Activated naive CD4-positive, alpha-beta T cell treated with anti-CD3 and anti-CD28 coated beads for 36 hours (primary cell): ENCODE measurements at places on chromosomes 1 and 21. TPM values are rescaled to one million over a fixed set of nuclear protein-coding genes. Genes with fewer than 3 reads are reported as not detected.

- DNase-seq = no peak
Measured at GRCh38 chr1:218305472-218306064, 20.5 kb downstream of the RRP15 start.

DNA sequence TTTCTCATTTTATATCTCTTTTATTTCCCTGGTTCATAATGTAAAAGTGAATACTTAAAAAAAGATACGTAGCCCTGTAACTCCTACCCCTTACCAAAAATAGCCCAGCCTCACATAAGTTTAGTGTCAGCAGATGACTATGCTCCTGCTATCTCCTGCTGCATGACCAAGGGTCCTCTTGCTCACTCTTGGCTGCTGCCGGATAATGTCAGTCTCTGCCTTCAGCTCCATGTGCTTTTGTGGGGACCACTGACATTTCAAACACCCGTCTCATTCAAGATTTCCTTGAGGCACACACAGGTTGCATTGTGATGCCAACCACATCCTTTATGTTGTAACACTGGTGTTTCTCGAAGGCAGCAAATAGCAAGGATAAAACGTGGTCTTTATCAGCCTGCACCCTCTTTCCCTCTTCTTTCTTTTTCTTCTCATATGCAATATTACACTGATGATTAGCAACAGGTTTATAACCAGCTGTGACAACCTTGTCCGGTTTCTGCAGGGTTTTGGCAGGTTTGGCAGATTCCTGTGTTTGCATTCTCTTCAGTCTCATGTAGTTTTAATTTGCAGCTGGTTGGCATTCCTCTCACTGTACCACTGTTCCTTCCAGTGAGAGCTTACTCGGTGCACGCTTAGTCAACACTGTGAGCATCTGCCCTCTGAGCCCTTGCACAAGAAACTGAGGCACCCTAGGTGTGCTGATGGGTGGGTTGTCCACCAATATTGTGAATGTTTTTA lies 62.2 kb downstream of the ZNF684 start:
- no peak for DNase-seq

DNA sequence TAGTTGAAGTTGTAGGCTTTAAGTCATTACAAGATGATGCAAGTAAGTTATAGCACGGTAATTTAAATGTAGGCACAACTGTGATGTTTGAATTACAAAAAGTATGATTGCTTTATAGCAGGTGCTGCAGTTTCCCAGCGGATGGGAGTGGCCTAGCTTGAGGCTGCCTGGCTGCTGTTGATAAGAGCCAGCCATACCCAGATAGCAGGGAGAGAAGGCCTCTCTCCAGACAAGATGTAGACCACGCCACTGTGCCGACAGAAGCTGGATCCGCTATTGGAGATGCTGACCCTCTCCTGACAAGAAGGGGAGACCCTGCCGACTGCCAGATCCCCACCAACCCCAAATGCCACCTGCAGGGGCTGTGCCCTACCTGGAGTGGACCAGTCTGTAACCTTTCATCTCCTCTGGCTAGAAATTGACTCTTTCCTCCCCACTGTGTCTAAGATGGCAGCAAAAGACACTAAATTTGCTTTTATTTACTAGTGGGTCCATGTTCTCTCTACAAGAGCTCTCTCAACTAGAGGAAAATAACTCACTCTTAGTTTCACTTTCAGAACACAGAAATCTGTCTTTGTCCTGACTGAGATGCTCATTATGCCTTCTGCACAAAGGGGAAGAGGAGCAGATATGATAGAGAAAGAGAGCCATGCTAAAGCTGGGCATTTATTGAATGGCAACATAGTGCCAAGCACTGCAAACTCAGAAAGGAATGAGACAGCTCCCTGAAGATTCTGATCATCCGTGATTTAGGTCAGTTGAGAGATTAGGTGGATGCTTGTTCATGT lies 127.9 kb downstream of the URB2 start:
- DNase-seq = peak; percentile 9

DNA sequence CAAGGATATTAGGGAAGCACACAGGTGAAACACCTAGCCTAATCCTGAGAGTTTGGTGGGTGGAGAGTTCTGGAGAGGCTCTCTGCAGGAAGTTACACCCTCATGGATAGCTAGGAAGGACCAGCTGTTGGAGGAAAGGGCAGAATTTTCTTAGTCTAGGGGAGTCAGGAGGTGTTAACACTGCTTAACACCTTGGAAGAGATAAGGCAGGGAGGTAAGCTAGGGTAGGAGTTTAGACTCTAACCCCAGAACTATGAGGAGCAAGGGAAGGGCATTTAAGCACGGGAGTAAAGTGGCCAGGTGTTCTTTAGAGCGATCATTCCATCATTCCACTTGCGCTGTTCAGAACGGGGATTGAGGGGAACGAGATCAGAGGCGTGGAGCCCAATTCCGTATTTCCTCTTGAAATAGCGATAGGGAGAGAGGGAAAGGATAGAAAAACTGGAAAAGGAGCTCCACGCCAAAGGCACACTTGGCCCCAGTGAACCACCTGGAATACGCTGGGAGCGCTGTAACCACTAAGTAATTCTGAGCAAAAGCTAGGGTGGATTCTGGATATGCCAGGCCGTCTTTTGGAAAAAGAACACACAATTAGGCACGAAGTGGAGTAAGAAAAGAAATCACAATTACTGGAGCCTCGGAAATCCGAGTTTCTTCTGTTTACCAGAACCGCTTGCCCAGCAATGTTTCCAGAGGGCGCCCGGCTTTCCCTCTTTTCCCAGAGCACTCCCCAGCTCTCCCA lies 1.5 kb upstream of the GPR137B start:
- DNase-seq = no peak

Gene FMOD
- 5.3 TPM for total RNA-seq

Gene KRTAP13-4
- not detected for total RNA-seq

GRCh38 chr1:237672748-237673147 lies 218.0 kb downstream of the ZP4 start:
- no peak for DNase-seq

Gene PMVK
- total RNA-seq = 30.5 TPM

- no peak for DNase-seq
Measured at GRCh38 chr1:4265836-4266235, 365.8 kb upstream of the C1orf174 start.

Gene NBPF4
- not detected for total RNA-seq

Gene MROH7
- total RNA-seq = 0.07 TPM

Gene CLDN14
- total RNA-seq = not detected

Gene CCDC30
- total RNA-seq = 2.1 TPM

DNA sequence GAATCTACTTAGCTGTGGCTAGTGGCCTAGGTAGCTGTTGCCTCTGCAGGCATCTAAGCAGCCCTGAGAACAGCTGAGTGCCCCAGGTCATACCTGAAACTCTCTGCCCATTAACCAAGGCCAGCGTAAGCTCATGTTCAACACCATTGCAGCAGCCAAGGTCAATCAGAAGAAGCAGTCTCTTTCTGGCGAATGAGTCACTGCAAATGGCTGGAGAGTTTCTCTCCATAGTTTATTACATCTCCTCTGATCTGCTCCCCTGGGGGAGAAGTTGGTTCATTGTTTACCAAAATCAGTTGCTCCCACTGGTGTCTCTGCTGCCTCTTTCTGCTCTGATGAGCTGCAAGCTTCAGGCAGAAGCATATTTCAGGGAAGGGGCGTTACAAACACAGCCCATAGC lies 6.9 kb upstream of the BCL9 start:
- no peak for DNase-seq

DNA sequence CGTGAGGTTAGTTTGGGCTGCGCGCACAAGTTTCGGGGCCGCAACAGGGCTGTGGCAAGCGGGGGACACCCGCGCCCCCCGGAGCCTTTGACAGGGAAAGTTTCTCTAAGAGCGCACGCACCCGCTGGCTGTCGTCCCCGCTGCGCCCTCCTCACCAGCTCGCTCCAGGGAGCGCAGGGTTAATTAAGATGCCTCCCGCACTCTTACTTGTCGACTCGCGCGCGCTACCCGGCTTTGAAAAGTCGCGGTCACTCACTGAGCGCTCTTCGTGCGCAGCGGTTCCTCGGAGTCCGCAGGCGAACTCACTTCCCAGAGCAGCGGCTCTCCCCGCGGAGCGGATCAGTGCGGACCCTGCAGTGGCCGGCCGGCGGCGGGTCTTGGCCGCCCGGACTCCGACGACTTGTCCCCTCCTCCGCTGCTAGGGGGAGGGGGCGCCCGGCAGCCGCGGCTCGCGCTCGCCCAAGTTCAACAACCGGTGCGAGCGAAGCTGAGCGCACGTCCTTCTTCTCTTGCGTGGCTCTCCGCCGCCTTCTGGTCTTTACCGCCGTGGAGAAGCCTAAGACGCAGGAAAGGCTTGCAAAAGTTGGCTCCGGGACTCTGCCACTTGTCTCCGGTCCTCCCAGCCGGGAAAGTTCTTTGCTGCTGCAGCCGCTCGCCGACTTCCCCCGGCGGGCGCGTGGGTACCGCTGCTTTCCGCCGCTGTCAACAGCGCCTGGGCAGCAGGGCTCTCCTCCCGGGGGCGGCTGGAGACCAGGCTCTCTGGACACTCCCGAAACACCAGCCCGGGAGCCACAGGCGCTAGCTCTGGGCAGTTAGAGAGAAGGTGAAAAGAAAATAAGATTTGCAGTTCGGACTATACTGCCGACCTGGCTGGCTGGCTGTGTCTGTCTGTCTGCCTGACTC lies 506 bp downstream of the JUN start:
- DNase-seq = peak; percentile 58

- no peak for DNase-seq
Measured at GRCh38 chr1:17711941-17712340, 43.2 kb upstream of the ACTL8 start.

Gene FBXO2
- 0.77 TPM for total RNA-seq

Gene ELF3
- total RNA-seq = 0.31 TPM

- no peak for DNase-seq
Measured at GRCh38 chr21:42781971-42782722, 97.2 kb downstream of the WDR4 start.

Gene RPE65
- not detected for total RNA-seq

- DNase-seq = no peak
Measured at GRCh38 chr1:196896355-196896754, 8.5 kb downstream of the CFHR4 start.

- DNase-seq = no peak
Measured at GRCh38 chr21:46221664-46222435, 6.7 kb downstream of the LSS start.

Gene EDN2
- not detected for total RNA-seq

Gene PLD5
- total RNA-seq = not detected

Gene CHI3L1
- total RNA-seq = 0.24 TPM

DNA sequence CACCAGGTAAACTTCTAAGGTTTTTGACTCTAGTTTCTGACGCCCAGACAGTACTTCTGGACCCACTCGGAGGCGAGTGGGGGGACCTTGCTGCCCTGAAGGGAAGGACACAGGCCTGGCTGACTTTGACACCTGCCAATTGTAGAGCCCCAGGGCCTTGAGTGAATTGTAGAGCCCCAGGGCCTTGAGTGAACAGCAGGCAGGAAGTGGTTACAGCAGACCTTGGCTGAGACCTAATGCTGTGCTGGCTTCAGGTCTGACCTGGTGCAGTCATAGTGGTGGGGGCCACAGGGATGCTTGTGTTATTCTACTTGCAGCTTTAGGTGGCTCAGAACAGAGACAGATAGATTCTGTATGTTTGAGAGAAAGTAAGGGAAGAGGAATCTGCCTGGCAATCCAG lies 344.3 kb downstream of the DUSP10 start:
- no peak for DNase-seq

Gene BCAR3
- 0.55 TPM for total RNA-seq

Gene SNX7
- not detected for total RNA-seq

DNA sequence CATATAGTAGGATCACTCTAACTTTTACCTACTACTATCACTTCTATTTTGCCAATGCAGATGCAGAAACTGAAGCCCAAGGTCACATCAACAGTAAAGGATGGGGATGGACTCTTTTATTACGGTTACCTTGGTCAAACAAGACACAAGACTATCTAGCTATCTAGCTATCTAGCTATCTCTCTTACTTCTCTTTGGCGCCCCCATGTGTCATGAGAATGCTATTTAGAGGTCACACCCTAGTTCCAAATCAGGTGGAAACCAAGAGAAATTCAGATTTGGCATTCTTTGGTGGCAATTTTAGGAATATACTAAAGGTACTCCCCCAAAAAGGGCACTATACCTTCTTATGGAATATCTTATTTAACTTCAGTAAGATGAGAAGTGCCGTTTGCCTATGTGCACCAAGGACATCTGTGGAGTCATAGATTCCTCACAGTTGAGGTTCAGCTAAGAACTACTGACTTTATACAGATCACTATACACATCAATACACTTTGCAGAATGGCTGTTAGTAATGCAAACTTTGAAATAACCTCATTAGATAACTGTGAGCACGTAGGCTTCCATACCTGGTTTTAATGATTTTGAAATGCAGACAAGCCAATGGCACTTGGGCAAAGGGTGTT lies 6.7 kb downstream of the ZNF648 start:
- DNase-seq = peak; percentile 83

Gene SAMD13
- 0.30 TPM for total RNA-seq

DNA sequence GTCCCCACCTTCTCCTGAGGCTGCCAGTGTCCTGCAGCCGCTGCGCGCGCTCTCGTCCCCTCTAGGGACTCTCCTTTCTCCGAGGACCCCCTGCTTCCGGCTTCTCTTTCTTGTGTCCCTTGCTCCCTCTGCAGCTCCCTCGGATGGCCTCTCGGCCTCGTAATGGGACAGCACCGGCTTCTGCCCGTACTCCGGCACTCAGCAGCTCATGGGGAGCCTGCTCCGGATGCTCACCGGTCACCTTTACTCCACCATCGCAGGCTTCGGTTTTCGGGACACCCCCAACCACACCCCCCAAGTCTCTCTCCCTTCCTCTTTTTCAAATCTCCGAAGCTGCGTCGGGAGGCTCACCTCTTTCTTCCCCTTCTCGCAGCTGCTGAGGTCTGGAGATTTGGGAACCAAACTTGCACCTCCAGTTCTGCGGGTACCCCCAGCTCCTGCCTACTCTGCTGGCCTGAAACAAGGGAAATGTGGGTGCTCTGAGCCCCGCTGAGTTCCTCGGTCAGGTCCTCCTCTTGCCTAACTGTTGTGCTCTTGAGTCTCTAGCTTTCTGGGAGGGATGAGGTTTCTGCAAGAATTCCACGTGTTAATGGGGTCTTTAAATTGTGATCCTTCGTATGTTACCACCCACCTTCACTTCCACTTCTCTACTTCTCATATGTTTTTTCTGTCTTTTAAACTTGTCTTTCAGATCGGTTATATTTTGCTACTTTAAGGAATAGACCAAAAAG lies 930 bp downstream of the CDC14A start:
- DNase-seq = peak; percentile 72

- DNase-seq = no peak
Measured at GRCh38 chr1:21706151-21706835, 37.1 kb upstream of the RAP1GAP start.

Gene SPRR2B
- not detected for total RNA-seq

GRCh38 chr21:44420416-44421205 lies 34.7 kb upstream of the LRRC3 start:
- no peak for DNase-seq
